Astrocyte of the cerebellum (primary cell): ENCODE measurements at places on chromosomes 7 and 10.

GRCh38 chr7:78420001-78420400 is 621.4 kb downstream of the PHTF2 start:
- no peak for DNase-seq

- DNase-seq: no peak
Observed at GRCh38 chr10:75051308-75051707, 60.1 kb upstream of the SAMD8 start.

DNA sequence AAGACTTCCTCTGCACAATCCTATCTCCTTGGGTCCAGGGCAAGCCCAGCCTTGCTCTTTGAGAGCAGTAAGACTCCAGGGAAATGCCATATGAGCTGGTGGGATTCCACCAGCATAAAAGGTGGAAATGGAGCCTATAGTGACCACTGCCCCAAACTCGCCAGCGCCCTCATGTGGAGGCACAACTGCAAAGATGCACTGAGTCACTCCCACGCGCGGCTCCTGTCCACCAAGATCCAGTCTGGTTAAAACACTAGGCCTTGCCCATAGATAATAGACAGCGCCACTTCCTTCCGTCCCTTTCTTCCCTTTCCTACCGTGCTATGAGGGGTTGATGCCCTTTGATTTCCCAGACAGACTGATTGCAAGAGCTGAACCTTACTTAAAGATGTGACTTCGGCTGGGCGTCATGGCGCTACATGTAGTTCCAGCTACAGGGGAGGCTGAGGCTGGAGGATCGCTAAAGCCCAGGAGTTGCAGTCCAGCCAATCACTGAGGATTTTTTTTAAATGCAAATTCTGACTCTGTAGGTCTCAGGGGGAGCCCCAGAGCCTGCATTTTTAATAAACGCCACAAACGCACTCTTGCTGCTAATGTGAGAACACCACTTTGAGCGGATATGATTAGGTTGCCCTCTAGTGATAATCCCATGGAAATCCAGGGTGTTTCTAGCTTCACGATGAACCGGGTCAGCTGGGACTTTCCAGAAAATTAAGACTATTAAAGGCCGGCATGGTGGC is 136.5 kb downstream of the EPC1 start:
- DNase-seq: peak; percentile 19

DNA sequence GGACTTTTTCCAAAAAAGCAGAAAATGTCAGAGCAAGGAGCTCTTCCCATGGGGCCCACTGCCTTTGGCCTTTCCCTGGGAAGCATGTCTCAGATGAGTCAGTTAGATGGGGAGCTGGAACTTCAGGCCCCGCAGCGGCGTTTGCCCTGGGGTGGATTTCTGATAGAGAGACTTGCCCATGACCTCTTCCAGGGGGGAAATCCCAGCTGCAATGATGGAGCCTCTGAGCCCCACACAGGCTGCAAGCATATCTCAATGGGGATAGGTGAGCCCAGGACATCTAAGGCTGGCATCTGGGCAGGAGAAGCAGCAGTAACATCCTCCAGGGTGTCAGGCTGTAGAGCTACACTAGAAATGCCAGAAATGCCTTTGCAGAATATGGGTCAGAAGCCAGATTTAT is 269.2 kb upstream of the TCERG1L start:
- no peak for DNase-seq

DNA sequence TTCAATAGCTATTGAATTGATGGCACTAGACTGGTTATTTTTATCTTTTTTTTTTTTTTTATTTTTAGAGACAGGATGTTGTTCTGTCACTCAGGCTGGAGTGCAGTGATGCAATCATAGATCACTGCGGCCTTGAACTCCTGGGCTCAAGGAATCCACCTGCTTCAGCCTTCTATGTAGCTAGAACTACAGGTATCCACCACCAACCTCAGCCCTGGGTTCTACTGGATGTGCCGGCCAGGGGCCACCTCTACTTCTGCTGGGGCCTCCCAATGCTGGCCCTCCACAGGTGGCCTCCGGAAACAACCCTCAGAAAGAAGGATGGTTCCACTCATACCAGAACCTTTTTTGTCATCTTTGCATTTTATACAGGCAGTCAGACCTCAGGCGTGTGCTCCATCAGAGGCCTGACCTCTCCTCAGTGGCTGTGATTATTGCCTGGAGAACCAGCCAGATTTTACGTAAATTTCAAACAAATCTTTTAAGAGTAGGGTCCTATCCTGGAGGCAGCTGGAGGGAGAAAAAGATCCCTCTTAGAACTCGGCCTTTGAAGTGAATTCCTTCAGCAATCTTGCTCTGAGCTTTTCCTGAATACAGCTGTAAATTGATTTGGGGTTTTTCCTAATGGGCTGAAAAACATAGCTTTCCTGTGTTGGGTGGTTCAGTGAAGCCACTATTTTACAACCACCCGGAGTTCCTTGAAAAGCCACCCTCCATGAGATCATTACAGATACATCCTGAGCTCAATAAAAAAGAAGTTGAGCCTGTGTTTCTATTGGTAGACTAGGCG is 110.0 kb downstream of the SPAG6 start:
- DNase-seq: no peak

DNA sequence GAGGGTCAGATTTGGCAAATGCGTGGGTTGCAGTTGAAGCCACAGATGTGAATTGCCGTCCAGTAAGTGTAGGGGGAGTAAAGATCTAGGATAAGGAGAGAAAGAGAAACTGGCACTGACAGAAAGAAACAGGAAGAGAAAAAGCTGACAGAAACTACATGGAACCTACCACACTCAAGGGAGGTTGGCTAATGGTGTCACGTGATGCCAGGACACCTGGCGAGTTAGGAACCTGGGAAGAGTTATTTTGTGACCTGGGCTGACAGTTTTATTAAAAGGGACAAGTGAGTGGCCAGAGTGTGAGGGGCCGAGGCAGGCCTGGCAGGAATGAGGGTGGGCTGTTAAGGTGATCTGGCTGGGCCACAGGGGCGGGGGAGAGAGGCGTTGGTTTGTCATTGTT is 188.7 kb downstream of the ADARB2 start:
- DNase-seq: no peak

GRCh38 chr10:32332299-32332750 is 14.6 kb downstream of the EPC1 start:
- DNase-seq: no peak

- DNase-seq: no peak
Observed at GRCh38 chr7:132856416-132856815, 225.5 kb downstream of the CHCHD3 start.

GRCh38 chr7:26155531-26156375 is 3.8 kb downstream of the NFE2L3 start:
- peak; percentile 24 for DNase-seq

GRCh38 chr10:91709394-91709798 is 76.5 kb upstream of the PPP1R3C start:
- DNase-seq: peak; percentile 22

GRCh38 chr7:20229646-20230500 is 12.7 kb upstream of the MACC1 start:
- peak; percentile 74 for DNase-seq

- no peak for DNase-seq
Observed at GRCh38 chr7:147912946-147913638, 677.5 kb upstream of the C7orf33 start.

GRCh38 chr10:131453721-131454634 is 142.5 kb upstream of the TCERG1L start:
- DNase-seq: no peak

- no peak for DNase-seq
Observed at GRCh38 chr10:52617346-52617745, 155.2 kb downstream of the MBL2 start.

- no peak for DNase-seq
Observed at GRCh38 chr10:59508296-59508695, 145.9 kb upstream of the FAM13C start.

DNA sequence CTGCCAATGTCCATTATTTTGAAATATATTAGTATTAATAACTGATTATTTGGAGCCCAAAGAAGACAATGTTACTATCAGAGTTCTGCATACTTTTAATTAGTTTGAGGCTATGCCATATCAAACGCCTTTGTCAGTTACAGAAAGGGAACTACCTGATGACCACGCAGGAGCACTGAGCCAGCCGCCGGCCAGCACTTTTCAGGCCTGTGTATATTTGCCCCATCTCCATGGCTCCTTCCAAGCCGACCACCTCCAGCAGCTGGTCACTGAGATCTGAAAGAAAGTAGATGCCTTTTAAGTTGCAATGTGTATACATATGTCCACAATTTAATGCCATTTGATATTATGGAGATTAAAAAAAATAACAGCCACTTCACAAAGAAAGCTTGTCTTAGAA is 188.4 kb upstream of the ETV1 start:
- DNase-seq: no peak

DNA sequence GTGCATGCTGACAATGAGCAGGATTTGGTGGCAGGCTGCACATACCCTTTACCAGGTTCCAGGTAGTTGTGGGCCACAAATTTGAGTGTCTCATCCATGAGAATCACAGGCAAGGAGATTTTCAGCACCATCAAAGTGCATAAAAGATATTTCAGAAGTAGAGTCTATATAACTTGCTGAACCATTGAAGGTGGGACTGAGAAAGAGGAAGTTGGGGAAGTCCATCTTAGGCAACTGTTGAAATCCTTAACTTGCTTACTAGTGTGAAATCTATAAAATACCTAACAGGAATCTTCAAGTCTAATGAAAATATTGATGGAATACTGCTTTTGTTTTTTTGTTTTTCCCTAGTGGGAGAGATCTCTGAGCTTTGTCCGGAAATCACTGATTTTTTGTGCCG is 325.1 kb upstream of the PLXDC2 start:
- DNase-seq: no peak

DNA sequence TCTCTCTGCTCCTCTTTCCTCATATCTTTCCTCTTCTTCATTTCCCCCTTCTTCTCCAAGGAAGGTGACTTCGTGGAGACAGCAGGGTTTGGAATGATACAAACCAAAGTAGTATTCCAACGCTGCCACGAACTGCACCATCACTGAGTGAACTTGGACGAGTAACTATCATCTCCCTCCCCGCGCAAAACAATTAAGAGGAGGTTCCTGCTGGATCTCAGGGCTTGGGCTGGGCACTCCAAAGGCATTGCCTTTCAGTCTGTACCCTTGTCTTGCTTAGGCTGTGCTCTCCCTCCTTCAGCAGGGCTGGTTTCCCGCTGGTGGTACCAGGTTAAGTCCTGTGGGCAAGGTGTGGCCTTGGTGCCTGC is 790 bp upstream of the PITX3 start:
- DNase-seq: no peak

DNA sequence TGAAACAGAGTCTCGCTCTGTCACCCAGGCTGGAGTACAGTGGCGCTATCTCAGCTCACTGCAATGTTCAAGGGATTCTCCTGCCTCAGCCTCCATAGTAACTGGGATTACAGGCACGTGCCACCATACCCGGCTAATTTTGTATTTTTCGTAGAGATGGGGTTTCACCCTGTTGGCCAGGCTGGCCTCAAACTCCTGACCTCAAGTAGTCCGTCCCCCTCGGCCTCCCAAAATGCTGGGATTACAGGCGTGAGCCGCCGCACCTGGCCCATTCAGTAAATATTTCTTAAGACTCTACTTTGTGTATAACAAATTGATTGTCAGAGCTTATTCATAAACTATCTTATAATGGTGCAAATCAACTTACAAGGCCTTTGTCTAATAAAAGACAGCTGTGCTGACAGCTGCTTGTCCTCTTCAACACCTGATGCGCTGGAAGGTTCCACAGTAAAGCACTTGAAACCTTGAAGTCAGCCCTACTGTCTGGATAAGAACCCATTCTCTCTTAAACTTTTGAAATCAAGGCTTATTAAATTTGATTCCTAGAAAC is 14.7 kb downstream of the ECHDC3 start:
- no peak for DNase-seq

GRCh38 chr10:78613132-78613531 is 455.6 kb upstream of the ZMIZ1 start:
- DNase-seq: no peak

- DNase-seq: no peak
Observed at GRCh38 chr7:15839416-15840100, 153.1 kb upstream of the MEOX2 start.
